Naive thymus-derived CD4-positive, alpha-beta T cell (primary cell): ENCODE measurements at places on chromosomes 12 and 14. TPM values are rescaled to one million over a fixed set of nuclear protein-coding genes. Genes with fewer than 3 reads are reported as not detected.

DNA sequence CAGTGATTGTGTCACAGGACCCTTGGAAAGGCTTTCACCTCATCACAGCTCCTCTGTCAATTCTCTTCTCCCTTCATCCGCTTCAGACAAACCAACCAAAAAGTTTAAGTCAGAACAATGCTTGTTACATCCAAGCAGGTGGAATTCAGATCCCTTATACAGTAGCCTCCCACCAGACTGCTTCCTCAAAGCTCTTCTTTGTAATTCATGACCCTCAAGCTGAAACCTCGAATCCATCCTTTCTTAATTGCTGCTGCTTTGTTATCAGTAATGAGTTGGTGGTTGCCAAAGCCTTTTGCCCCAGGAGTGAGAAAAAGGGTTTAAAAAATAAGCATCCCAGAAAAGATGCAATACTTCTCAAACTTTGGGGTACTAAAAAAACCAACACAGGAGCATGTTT lies 9.5 kb downstream of the BEST3 start:
- H3K36me3 ChIP-seq, result no peaks in the 10 kb centered on the region
- H3K27me3 ChIP-seq, result no peaks in the 10 kb centered on the region
- no peaks in the 10 kb centered on the region for H3K4me1 ChIP-seq
- no peak for DNase-seq
- no peak overlapping the region for H3K27ac ChIP-seq
- H3K4me3 ChIP-seq, result no peak overlapping the region

DNA sequence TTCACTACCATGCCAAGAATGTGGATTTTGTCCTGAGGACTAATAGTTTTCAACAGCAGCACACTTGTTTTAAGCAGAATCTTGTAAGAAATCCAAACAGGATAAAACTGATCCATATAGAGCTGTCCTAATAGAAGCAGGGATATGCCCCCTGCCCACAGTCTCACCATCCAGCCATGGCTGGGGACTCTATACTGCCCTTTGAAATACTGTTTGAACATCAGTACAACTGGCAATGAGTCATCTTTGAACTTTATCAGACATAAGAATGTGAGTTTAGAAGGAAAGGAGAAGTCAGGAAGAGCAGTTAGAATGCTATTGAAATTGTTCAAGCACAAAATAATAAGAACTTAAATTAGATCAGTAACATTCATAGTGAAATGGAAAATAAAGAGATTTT lies 3.8 kb upstream of the C12orf42 start:
- no peaks in the 10 kb centered on the region for H3K4me1 ChIP-seq
- no peak overlapping the region for H3K4me3 ChIP-seq
- no peak for DNase-seq
- no peaks in the 10 kb centered on the region for H3K27me3 ChIP-seq
- no peaks in the 10 kb centered on the region for H3K36me3 ChIP-seq

DNA sequence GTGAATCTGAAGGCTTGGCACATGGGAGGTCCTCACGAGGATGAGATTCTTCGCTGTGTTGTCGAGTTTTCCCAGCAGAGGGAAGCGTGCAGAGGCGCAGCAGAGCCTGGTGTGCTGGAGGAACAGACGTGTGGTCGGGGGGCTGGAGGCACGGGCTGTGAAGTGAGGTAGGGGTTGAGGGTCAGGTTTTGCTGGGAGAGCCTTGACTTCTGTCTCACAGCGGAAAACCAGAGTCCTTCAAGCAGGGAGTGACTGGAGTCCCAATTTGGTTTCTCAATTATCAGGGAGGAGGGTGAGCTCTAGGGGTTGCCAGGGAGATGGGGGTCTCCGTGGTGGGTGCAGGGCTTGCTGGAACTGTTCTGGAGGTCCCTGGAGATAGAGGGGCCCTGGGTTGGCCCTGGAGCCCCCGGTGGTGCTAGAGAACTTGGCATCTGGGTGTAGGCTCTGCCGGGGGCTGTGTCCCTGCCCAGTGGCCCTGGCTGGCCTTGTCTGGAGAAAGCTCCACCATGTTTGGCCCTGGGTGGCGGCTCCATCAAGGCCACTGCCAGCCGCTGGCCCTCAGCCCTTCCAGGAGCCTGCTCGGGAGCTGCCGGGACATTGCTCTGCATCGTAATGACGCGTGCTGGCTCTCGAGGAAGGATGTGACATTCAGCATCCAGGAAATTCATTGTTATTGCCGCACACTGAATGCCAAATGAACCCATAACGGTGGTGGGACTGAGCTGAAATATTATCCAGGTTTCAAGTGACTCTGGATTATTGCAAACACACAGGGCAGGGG lies 215.7 kb downstream of the KIF26A start:
- no peaks in the 10 kb centered on the region for H3K36me3 ChIP-seq
- no peak overlapping the region for H3K27ac ChIP-seq
- DNase-seq, result no peak

- H3K4me1 ChIP-seq, result peaks cover 13% of the 10 kb centered on the region
- no peaks in the 10 kb centered on the region for H3K27me3 ChIP-seq
- no peak overlapping the region for H3K27ac ChIP-seq
- no peaks in the 10 kb centered on the region for H3K36me3 ChIP-seq
- no peak overlapping the region for H3K4me3 ChIP-seq
- DNase-seq, result no peak
These were observed 7.9 kb downstream of the CCDC85C start for GRCh38 chr14:99596071-99596627.

DNA sequence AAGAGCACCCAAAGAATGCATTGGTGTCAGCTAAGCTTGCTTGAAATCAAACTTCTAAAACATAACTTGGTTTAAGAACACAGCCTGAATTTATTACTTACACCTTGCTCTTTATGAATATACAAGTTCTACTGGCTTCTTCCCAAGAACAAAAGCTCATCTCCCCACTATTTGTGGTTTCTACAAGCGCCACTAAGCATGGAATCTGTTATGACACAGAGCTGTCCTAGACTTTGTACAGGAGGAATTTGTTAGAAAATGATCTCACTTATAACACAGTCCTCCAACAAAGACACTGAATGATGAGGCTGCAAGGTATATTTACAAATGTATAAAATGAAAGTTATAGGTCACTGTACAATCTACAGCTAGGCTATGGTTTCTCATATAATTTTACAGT lies 452.1 kb downstream of the BCAT1 start:
- no peaks in the 10 kb centered on the region for H3K36me3 ChIP-seq
- no peak overlapping the region for H3K27ac ChIP-seq
- H3K4me1 ChIP-seq, result no peaks in the 10 kb centered on the region
- no peak overlapping the region for H3K4me3 ChIP-seq
- no peaks in the 10 kb centered on the region for H3K27me3 ChIP-seq

SIX6 gene
- not detected for total RNA-seq

PPP4R3A gene
- 137 TPM for total RNA-seq

APOLD1 gene
- total RNA-seq, result 2.4 TPM

LRRC10 gene
- not detected for total RNA-seq

IL26 gene
- total RNA-seq, result not detected

A2ML1 gene
- not detected for total RNA-seq

GLIPR1L1 gene
- total RNA-seq, result not detected
